Activated CD4-positive, alpha-beta memory T cell treated with anti-CD3 and anti-CD28 coated beads, Interleukin-2, amount 10 ng/mL, durations not matched to agents 7 days and 5 days (primary cell): ENCODE measurements at places on chromosomes 1 and 21. TPM values are rescaled to one million over a fixed set of nuclear protein-coding genes. Genes with fewer than 3 reads are reported as not detected.

Gene CCDC27
- total RNA-seq = not detected

Gene RAB7B
- total RNA-seq = not detected

Gene EEIG2
- total RNA-seq = 23.6 TPM

Gene RGS8
- not detected for total RNA-seq

Gene SMIM34
- total RNA-seq = not detected

Gene DHRS3
- total RNA-seq = 32.5 TPM

Gene ST6GALNAC5
- total RNA-seq = not detected

DNA sequence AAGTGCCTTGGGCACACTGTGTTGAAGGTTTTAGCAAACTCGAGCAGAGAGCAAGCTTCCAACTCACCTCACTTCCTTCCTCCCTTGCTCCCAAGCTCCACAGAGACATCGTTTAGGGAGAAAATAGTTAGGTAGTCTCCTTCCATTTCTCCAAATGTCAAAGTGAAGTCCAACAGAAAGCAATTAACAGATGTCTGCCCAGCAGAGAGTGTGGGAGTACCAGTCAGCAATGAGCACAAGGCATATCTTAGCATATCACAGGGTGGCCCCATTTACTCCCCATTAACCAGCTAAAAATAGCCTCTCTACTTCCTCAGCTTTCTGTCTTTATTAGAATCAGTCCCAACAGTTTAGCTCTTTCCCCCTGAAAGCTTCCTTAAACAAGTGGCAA lies 334.2 kb upstream of the CAMK1G start:
- no peak for DNase-seq

- no peak for DNase-seq
Observed at GRCh38 chr1:236514703-236515442, 8.9 kb upstream of the LGALS8 start.

DNA sequence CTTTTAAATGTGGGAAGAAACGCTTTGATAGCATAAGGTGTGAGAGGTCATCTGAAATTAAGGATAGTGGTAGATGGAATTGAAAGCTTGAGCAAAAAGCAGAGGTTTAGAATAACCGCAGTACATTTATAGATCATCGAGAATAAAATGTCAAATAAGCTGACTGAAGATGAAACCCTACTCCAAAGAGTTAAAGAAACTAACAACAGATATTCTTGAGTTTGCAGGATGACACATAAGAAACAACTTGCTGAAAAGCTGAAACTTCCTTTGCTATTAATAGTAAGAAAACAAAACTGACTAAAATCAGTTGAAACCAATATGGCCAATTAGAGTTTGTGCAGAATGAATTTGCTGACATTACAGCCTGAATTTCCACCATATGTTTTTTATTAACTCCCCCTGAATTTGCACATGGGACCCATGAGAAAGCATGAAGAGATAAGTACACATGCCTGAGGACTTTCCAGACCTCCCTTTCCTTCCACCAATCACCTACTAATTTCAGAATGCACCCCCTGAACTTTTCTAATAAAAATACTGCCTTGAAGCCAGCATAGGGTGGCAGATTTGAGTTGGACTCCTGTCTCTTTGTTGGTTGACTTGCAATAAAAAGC lies 1.7 kb upstream of the C1orf185 start:
- no peak for DNase-seq

GRCh38 chr1:54989968-54990810 lies 8.5 kb upstream of the BSND start:
- DNase-seq = no peak

DNA sequence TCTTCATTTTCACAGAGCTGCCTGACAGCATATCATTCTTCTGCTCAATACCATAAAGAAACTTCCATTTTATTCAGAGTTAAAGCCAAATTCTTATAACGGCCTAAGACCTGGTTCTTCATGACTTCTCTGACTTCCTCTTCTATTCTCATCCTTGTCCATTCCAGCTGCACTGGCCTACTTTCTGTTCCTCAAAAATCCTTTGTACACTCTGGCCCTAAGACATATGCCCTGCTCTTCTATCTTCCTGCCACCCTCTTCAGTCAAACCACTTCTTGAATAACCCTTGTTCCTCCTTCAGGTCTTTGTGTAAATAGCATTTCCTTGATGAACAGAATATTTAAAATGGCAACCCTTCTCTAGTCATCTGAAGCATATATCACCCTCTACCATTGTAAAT lies 1338.7 kb upstream of the ADGRL2 start:
- no peak for DNase-seq
